ENCODE measurements at places on chromosomes 7 and 10. TPM values are rescaled to one million over a fixed set of nuclear protein-coding genes. Genes with fewer than 3 reads are reported as not detected.

The PON1 gene
- polyA plus RNA-seq: not detected

The CELF2 gene
- 76.4 TPM for polyA plus RNA-seq

The TMEM270 gene
- polyA plus RNA-seq: not detected

The WDR86 gene
- polyA plus RNA-seq: 6.5 TPM

The JCAD gene
- polyA plus RNA-seq: 32.3 TPM

The SEPHS1 gene
- polyA plus RNA-seq: 67.0 TPM

Data from muscle of arm (tissue), 14 donors.